ENCODE measurements at places on chromosomes 12 and 14.

- DNase-seq, result peak; percentile 20
Observed at GRCh38 chr12:75784591-75784990, 247.0 kb downstream of the PHLDA1 start.

- DNase-seq, result peak; percentile 54
Observed at GRCh38 chr12:108629824-108630476, 3.7 kb downstream of the SELPLG start.

GRCh38 chr12:39123580-39124253 is 218.3 kb upstream of the CPNE8 start:
- no peak for DNase-seq

- no peak for DNase-seq
Observed at GRCh38 chr12:104493496-104493895, 36.7 kb downstream of the CHST11 start.

GRCh38 chr14:65840786-65841185 is 428.3 kb downstream of the FUT8 start:
- DNase-seq, result no peak

GRCh38 chr14:67151082-67151666 is 38.1 kb upstream of the GARIN2 start:
- DNase-seq, result no peak

DNA sequence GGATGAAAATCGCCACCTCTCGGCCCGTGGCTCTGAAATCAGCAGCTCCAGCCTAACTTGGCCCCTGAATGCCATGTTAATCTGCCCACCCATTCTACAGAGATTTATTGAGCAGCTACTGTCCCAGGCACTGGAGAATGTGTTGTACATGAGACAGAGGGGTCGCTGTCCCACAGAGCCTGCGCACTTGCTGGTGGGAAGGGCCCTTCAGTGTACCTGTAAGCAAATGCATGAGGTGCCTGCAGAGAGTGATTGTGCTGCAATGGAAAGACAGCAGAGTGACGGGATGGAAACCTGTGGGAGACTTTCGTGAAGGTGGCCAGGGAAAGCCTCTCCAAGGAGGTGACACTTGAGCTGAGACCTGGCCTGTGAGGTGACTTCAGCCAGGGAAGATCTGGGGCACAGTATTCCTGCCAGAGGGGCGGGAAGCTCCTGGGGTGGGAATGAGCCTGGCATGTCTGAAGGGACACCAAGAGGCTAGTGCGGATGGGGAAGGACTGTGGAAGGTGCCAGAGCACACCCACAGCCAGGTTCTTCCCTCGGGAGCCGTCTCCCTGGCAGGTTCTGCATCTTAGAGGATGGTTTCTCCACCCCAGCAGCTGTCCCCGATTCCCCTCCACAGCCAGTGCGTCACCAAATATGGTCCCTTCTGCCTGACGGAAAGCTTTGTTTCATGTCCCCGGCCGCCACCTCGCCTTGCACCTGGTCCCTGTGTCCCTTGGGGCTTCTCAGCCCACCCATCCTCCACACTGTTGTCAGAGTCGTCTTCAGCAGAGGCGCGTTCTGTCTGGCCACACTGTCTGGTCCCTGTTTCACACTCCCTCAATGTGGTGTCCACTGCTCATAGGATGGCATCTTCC is 8.7 kb downstream of the SMIM41 start:
- DNase-seq, result no peak

GRCh38 chr12:97313471-97314190 is 149.0 kb upstream of the RMST start:
- no peak for DNase-seq

DNA sequence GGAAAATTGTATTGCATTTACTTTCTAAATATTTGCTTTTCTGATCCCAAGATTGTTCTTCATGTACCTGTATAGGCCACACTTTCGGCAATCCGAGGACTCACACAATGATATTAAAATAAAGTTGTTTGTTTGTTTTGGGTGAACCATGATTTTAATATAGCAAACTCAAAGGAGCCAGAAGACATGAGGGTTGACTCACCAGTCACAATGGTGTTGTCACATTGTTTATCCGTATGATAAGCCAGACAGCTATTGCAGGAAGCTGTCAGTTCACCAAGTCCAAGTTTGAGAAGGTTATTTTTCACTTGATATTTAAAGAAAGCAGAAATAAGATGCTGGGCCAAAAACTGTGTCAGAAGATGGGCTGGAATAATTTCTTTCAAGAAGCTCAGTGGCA is 67.1 kb upstream of the CPM start:
- DNase-seq, result no peak

DNA sequence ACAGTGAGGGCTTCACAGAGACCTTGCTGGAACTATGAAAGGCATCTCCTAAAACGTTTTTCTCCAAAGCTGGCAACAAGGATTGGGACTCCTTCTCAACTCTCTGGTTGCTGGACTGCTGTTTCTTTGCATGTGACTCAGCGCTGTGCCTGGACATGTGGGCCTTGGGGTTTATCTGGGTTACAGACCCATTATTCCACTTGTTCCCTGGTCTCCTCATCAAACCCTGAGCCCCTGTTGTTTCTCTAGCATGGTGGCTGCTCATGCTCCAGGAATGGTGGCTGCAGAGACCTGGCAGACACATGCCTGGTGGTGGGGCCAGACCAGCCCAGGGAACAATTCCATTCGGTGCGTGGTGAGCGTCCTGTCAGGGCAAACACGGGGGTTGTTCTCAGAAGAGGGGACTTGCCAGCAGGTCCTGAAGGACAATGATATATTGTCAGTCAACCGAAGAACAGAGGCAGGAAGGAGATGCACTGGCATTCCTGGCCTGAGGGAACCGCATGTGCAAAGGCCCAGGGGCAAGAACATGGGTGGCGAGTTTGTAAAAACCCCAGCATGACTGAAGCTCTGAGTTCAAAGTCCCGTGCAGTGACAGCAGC is 320.1 kb upstream of the RTL1 start:
- no peak for DNase-seq

DNA sequence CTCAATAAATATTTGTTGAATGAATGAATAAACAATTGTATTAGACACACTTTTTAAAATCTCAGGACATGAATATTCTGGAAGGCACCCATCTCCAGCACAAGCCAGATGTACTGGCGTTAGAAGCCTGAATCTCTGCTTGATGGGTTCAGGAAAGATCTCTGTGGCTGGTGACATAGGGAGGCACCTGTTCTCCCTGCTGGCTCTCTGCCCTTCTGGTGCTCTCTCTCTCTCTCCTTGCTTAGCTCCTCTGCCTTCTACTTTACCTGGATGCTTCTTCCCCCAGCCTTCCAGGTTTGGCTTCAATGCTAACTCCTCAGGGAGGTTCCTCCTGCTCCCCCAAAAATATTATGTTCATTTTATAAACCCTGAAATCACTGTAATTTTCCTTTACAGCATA is 1.5 kb downstream of the CYP46A1 start:
- no peak for DNase-seq

GRCh38 chr12:97386133-97386581 is 76.4 kb upstream of the RMST start:
- DNase-seq, result peak; percentile 11

GRCh38 chr14:70905301-70905700 is 2.0 kb upstream of the PCNX1 start:
- DNase-seq, result no peak

- DNase-seq, result no peak
Observed at GRCh38 chr12:31524791-31525495, 66.0 kb downstream of the DENND5B start.

- DNase-seq, result no peak
Observed at GRCh38 chr14:75196064-75196463, 19.7 kb upstream of the TMED10 start.

- no peak for DNase-seq
Observed at GRCh38 chr12:62843716-62844115, 91.2 kb downstream of the PPM1H start.

DNA sequence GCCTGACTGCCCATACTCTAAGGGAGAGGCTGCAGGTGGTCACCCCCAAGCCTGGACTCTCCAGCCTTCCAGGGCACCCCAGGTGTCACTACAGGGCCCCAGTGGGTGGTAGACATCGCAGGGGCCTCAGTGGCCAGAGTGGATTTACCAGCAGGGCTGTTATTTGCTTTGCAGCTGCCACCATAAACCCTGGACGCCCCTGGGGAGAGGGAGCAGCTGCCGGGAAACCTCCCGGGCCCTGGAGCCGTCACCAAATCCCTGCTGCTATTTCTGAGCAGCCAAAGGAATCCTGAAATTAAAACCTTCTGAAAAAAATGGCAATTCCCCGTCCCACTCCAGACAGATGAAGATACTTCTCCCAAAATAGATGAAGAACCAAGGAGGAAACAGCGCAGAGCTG is 13.9 kb downstream of the TMEM119 start:
- DNase-seq, result no peak

DNA sequence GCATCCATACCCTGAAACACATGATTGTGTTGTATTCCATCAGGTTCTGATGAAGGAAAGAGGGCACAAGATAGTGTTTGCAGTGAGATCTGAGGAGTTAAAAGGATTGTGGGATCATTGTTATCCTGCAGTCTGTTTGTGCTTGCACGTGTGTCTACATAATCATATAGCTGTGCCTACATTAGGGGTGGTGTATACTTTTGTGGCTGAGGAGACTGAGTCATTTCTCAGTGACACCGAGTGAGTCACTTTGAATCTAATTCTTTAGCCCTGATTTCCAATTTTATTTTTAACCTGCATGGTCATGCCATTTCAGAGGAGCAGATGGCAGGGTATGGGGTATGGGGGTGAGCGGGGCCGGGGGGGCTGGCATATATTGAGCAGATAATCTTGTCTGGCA is 133.2 kb downstream of the ANO4 start:
- peak; percentile 25 for DNase-seq

- no peak for DNase-seq
Observed at GRCh38 chr14:67385618-67386017, 25.5 kb downstream of the EIF2S1 start.

DNA sequence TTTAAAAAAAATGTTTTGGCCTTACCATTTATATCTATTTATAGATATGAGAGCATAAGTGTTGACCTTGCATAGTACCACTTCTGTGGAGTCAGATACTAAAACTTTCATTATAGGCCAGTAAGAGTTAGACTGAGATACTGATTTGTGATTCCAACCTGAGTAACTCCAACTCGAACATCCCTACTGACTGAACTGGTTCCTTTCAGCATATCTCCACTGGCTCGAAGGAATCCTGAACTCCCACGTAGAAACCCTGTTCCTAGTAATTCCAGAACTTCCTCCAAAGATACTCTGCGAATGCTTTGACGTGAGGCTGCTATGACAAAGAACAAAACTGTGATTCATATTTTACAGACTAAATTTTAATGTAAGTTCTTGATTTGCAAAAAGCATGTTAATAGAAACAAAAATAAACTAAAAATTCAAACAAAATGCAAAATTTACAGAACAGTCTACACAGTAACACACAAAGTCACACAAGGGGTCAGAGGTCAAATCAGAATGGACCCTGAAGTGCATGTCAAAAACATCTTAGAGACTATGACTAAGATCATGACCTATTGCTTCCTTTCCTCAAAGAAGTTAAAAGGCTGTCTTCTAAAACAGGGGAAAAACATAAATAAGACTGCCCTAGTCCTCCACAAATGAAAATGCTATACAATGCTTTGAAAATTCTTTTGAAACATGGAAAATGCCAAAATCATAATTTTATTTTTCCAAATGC is 31.5 kb downstream of the HEATR5A start:
- no peak for DNase-seq

- no peak for DNase-seq
Observed at GRCh38 chr12:954741-955140, 5.2 kb upstream of the RAD52 start.

GRCh38 chr12:19937161-19937560 is 431.2 kb upstream of the PDE3A start:
- no peak for DNase-seq

DNA sequence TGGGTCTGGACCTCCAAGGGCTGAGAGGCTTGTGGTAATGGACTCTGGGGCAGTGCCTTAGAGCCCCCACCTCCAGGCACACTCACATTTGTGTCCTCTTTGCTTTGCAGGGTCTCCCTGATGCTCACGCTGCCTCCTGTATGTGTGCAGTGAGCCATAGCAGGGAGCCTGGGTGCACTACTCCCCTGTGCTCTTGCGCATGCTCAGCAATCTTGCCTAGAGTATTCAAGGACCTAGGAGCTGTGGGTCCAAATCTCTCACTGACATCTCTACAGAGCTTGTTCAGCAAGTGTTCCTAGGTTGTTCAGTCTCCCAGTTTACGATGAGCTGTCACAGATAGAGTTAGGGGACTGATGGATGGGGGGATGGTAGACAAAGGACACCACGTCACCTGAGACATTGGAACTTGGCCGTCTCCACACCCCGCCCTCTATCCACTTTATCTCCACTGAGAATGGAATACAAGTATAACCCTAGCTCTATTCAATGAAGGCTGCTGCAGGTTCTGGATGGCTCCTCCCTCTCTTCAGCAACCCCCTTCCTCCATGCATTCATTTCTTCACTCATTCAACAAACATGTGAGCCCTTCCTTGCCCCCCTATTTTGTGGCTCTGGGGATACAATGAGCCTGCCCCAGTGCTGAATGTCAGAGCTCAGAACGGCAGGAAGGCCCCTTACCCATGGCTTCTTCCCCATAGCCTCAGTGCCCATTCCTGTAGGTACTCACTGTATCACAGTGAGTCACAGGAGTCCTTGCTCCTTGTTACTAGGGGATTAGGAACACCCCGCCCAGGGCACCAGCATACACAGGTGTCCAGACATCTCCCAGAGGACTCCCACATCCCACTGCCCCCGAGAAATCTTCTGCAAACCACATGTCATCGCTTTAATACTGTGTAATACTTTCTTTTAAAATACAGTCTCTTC is 31.2 kb downstream of the FIGNL2 start:
- no peak for DNase-seq

GRCh38 chr12:104132351-104132956 is 5.6 kb downstream of the NFYB start:
- DNase-seq, result no peak

- DNase-seq, result no peak
Observed at GRCh38 chr12:57242691-57243454, 8.1 kb downstream of the STAC3 start.

DNA sequence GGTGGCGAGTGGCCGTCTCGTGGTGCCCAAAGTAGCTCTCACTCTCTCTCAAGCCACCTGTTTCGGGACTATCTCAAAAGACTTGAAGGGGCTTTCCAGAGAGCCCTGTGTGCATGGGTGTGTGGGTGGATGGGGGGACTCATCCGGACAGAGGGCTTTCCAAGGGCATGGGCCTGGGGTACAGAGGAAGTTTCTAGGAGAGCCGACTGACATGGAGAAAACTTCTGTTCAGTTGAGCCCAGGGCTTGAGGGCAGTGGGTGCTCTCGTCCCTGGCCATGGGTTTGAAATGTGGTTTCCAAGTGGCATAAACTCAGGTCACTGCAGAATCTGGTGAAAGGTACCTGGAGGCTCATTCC is 47.4 kb upstream of the MEG3 start:
- DNase-seq, result no peak

Measured in urothelium cell line (cell line).